NK-92 treated with Interleukin-12 subunit alpha and Interleukin-12 subunit beta, amount 100 ng/mL, for 24 hours (cell line): ENCODE measurements at places on chromosomes 7 and 10.

GRCh38 chr7:140591180-140591902 is 49.3 kb downstream of the DENND2A start:
- DNase-seq, result no peak

DNA sequence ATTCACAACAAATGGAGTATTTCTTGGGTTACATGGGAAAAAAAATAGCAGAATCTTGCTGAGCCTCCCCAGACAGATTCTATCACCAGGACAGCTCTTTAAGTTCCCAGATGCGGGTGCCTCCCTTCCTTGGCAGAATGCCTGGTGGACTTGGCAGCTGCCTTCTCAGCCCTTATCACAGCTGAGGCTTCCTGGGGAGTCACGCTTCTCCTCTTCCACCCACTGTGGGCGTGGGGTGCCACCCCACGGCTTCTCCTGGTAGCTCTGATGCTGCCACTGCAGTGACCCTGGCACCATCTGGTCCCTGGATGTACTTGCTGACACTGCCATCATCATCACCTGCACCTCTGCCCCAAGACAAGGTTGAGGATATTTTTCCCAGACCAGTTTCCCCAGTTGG is 16.2 kb upstream of the NME8 start:
- DNase-seq, result no peak

DNA sequence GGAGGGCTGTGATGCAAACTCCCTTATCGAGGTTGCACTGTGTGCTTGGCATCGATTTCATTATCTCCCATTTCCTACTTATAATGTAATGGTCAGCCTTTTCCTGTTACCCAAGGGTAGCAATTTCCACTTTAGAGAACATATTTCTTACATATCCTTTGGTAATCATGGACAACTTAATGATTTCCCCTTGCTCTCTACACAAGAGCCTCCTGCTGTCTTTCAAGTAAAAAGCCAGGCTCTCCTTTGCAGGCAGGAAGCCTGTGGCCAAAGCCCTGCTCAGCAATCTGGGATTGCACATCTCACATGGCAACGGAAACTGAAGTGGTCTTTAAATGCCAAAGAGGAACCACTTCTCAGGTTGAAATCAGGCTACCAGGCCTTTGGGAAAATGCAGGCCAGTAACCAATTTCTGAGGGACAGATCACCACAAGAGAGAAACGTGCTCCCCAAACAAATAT is 86.7 kb upstream of the IKZF1 start:
- no peak for DNase-seq

GRCh38 chr7:134866617-134867016 is 87.2 kb downstream of the CALD1 start:
- no peak for DNase-seq

- DNase-seq, result no peak
Observed at GRCh38 chr7:45494885-45495284, 79.3 kb upstream of the ADCY1 start.

DNA sequence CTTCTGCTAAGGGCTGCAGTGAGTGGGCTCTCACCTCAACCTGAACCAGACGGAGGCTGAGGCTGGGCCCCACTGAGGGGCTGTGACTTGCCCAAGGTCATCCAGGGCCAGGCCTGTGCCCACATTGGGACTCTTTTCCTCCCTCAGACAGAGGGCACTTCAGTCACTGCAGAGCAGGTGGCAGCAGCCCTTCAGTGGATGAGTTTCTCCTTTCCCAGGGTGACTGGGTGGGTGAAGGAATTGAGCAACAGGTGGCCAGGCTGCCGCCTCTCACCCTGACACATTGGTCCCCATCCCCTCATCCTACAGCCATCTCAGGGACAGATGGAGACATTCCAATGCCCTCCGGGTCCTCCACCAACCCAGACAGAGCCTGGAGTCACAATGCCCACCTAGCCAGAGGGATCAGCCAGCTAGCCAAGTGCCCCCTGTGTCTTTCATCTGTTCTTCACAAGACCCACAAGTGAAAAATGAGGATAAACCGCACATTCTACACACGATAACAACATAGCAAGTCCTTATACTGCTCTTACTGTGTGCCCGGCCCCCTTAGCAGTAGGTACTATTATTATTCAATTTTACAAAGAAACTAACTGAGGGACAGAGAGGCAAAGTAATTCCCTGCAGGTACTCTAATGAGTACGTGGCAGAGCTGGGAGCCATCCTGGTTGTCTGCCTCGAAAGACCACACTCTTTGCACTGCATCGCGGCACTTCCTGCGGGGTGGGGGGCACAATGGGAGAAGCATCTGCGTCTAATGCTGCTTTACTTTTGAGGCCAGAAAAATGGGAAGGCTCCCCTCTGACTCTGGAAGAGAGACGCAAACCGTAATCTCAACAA is 1.7 kb upstream of the SLC18A3 start:
- DNase-seq, result no peak

DNA sequence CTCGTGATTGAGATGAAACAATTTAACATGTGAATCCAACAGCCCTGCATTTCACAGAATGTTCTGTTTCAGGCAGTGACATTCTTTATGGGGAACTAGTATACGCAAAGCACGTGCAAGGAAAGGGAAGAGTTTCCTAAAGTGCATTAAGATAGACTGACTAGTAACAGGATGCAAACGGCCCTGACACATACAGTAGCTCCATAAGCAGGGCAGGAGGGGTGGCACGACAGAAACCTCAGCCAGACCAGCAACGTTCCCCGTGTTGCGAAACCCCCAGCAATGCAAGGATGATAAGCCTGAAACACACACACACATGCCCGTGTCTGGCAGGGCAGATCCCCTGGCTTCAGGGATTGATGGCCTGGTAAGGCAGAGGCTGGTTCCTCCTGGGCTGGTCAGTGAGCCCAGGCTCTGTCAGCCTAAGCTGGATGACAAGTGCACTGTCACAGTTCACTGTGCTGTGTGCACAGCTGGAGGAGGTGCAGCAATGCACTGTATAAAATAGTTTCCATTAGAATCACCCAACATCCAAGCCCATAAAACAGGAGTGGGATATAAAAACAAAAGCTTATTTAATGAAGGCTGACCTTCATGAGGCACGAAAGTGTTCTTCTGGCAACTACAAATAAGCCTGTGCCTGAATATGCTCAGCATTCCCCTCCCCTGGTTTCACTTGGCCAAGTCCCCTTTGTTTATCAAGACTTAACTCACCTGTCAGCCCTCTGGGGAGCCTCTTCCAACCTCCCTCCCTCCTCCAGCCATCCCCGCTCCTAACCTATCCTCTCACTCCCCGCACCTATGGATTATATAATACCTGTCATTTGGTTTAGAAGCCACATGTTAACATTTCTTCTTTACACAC is 88.8 kb downstream of the GSAP start:
- no peak for DNase-seq

DNA sequence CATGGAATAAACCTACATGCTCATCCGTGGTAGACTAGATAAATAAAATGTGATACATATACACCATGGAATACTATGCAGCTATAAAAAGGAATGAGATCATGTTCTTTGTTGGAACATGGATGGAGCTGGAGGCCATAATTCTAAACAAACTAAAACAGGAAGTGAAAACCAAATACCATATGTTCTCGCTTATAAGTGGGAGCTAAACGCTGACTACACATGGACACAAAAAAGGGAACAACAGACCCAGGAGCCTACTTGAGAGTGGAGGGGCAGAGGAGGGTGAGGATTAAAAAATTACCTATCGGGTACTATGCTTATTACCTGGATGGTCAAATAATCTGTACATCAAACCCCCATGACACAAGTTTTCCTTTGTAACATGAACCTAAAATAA is 68.7 kb upstream of the SEC61G start:
- DNase-seq, result no peak

DNA sequence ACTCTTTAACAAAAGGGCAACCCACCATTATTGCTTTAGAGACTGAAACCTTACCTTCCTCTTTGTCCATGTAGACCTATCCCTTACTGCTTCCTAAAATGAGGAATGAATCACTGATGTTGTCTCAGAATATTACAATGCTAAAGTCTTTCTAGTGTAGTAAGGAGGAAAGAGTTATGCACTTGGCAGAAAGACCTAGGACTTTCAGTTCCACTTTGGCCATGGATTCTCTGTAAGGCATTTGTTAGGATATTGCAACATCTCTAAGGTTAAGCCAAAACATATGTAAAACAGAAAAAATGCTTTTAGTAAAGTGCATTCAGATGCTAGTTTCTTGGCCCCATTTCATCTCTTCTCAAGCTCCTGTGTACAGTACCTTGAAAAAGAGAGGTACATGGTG is 230.9 kb downstream of the PARD3 start:
- no peak for DNase-seq

- no peak for DNase-seq
Observed at GRCh38 chr10:24174014-24174413, 34.9 kb upstream of the KIAA1217 start.

DNA sequence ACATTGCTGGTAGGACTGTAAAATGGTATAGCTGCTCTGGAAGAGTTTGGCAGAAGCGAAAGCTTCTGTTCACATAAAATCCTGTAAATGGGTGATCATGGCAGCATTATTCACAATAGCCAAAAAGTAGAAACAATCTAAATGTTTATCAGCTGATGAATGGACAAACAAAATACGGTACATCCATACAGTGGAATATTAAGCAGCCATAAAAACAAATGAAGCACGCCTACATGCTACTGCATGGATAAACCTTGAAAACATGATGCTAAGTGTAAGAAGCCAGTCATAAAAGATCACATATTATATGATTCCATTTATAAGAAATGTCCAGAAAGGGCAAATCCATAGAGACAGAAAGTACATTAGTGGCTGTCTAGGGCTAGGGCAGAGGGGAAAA is 32.7 kb downstream of the KIN start:
- no peak for DNase-seq

GRCh38 chr7:99028261-99028973 is 115.5 kb downstream of the SMURF1 start:
- no peak for DNase-seq

DNA sequence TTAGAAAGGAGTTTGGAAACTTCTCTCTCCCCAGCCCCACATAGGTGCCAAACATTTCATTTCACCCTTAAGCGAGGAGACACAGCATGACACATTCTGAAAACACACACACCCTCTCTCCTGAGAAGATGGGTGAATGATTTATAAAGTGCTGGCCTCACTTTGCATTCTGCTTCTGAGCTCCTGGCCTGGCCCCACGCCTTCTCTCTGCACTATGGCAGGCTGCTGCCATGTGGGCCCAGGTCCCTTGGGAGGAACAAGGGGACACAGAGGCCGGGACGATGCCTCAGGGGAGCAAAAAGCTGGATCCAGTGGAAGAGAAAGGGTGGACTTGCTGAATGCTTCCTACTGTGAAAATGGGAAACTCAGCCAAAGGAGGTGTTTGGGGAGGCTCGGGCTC is 56.0 kb downstream of the CPXM2 start:
- DNase-seq, result no peak

- no peak for DNase-seq
Observed at GRCh38 chr7:94330269-94331020, 64.2 kb upstream of the COL1A2 start.

DNA sequence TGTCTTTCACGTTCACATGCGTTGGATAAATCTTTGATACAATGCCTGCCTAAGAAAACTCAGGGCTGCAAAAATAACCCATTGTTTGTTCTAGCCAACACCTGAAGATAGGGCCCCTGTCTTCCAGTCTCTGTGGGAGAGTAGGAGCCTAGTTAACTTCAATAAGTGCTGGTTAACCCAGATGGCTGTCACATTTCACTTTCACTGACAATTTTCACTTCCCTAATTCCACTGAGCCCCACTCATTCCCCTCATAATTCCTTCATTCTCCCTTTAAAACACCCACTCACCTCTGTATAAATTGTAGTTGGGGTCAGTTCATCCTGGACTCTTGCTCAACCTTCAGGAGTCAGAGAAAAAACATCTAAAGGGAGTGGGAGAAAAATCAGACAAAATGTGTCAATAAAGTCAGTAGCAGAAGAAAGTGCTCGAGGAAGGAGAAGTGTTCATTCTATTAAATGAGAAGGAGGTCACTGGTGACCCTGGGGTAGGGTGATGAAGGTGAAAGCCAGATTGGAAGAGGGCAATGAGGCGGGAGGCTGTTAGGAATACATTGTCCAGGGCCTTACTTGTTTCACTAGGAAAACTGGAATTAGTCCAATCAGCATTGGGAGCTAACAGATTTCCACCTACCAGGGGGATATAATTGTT is 51.2 kb upstream of the ABI1 start:
- no peak for DNase-seq

DNA sequence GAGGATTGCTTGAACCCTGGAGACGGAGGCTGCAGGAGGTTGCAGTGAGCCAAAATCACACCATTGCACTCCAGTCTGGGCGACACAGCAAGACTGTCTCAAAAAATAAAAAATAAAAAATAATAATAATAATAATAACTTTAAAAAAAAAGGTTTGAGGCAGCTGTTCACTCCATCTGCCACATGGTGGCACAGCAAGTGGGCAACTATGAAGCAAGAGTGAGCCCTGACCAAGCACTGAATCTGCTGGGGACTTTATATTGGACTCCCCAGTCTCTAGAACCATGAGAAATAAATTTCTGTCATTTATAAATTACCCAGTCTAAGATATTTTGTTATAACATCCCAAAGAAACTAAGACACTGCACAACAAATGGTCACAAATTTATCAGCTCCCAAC is 14.6 kb upstream of the BRI3 start:
- no peak for DNase-seq

GRCh38 chr7:125118444-125118843 is 188.8 kb upstream of the POT1 start:
- no peak for DNase-seq

DNA sequence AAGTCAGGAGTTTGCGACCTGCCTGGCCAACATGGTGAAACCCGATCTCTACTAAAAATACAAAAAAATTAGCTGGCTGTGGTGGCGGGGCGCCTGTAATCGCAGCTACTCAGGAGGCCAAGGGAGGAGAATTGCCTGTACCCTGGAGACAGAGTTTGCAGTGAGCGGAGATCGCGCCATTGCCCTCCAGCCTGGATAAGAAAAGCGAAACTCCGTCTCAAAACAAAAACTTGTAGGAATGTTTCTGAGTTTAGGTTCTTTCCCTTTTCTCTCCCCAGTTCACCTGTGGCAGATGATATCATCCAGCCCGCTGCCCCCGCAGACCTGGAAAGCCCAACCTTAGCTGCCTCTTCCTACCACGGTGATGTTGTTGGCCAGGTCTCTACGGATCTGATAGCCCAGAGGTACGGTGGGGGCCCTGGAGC is 138.8 kb upstream of the BTBD16 start:
- no peak for DNase-seq

DNA sequence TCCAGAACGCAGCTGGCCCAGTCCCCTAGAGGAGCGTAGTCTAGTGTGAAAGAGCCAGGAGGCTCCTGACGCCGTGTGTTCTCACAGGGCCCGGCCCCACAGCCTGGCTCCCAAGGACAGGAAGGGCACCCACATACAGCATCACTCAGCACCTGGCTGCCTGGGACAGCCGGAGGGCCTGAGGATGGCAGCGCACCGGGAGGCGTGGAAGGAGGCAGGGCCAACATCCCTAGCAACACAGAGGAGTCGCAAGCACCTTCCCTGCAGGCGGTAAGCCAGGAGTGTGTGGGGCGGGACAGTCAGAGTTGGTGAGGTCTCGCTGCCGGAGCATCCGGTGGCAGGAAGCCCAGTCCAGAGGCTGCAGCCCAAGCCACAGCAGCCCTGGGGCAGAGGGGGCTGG is 125.8 kb downstream of the MAD1L1 start:
- no peak for DNase-seq
